ENCODE measurements at places on chromosomes 3 and 15.

GRCh38 chr3:172272698-172273097, 175.6 kb downstream of the GHSR start:
- no peak for DNase-seq

- no peak for DNase-seq
Measured at GRCh38 chr15:101035611-101036010, 116.5 kb downstream of the LRRK1 start.

DNA sequence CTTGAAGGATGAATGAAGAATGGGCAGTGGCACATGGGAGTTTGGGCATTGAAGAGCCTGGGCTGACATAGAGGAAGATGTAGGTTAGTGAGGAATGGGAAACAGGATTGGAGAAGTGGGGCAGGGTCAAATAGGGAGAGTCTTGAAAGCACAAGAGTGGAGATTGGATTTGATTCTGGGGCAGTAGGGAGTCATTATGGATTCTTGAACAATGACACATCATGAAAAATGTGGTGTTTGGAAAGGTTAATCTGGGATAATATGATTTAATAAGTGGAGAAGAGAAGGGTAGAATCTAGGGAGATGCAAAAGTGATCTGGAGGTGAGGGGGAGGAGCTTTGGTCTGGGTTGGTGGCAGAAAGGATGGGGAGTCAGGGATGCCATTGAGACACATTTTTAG, 45.4 kb upstream of the ROPN1 start:
- no peak for DNase-seq

DNA sequence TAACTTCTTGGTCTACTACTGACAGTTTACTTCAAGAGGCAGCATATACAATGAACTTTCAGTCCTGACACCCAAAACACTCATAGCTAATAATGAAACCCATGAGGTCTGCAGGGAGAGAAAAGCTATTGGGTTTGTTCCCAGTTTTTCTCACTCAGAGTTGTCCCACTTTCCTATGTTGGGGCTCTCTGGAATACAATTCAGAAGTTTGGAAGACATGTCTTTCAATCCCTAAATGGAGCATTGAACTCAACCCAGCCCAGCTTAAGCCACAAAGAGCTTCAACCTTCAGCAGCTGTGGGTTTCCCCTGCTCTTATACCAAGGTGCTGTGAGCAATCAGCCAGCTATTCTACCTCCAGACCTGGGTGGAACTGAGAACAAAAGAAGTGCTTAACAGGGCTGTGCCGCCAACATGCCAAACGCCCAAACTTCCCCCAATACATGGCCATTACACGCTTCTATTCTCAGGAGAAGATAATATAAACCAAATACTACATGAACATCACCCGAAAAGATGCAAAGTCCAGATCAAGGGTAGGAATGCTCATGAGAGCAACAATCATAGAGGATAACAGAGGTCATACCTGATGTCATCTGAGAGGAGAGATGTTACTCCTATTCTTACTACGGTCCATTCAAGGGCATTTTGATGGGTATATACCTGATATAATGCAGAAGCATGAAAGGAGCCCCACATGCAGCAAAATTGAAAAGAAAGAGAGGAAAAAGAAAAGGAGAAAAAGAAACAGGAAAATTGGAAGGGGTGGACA, 131.2 kb upstream of the TGFBR2 start:
- no peak for DNase-seq

GRCh38 chr3:187975561-187976364, 178.2 kb upstream of the LPP start:
- DNase-seq, result no peak

DNA sequence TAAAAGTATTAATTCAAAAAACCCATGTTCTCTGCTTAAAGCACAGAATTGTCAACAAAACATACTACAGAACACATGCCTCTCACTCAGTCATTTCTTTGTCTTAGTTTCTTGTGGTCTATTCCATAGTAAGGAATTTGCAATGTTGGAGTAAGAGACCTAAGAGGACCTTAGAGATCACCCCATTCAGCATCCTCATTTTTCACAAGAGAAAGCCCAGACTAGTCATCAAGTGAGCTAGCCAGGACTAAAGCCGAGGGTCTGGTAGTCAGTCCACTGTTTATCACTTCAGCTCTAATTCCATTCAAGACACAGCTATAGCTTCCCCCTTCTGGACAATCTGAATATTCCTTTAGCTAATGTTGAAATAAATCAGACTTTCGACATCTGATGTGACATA, 601.1 kb downstream of the FHIT start:
- DNase-seq, result no peak

DNA sequence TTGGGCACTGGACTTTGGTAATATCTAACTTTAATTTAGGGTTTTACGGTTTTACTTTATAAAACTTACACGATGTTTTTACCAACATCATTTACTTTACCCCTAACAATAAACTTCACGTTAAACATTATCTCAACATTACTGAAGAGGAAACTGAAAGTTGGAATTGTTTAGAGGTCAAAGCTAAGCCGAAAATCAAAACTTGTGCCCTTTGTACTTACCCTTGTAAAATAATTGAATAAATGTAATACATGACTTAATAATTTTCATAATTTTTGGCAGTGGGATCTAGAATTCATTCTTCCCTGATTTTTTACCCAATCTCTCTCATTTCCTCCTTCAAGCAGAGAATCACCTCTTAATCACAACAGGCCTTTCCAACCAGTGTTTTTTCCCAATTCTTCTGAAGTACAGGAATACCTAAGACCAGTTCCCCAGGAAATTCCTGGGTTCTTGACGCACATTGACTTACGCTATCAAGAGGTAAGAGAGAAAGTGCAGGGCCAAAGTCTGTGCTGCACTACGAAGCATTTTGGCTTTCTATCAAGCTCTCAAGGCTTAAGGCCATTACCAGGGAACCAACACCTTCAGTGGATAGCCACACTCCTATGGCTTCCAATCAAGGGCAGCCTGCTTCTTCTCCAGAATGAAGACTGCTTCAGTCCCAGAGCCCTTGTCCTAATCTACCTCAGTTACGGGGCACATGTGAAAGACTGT, 11.9 kb upstream of the SEMA6D start:
- no peak for DNase-seq

DNA sequence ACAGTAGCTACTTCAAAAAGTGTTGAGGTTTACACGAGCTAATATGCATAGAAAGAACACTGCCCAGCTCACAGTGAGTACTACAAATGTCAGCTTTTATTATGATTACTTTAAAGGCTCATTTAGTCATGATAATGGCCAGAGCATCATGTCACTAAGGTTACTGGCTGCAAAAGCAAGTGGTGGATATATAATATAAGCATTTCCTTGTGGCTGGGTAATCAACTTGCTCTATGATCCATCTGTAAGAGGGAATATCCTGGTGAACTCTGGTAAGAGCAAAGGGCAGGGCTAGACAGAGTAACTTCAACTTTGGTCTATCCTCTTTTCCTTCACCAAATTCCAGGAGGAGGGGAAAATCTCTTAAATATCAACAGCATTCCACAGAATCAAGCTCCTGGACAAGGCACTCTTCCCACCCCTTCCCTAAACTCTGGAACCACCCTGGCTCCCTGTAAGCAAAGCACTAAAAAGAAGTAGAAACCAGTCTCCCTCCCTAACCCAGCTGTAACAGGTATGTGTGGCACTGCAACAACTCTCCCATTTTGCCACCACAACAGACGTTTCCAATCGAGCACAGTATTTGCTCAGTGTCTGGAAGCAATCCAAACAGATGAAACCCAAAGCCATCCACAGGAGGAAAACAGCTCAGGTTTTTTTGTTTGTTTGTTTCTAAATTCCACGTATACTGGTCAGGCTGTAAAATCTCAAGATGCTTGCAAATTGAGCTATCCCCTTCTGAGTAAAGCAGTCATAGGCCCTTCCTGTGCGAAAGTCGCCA, 13.4 kb downstream of the B4GALT4 start:
- DNase-seq, result no peak

DNA sequence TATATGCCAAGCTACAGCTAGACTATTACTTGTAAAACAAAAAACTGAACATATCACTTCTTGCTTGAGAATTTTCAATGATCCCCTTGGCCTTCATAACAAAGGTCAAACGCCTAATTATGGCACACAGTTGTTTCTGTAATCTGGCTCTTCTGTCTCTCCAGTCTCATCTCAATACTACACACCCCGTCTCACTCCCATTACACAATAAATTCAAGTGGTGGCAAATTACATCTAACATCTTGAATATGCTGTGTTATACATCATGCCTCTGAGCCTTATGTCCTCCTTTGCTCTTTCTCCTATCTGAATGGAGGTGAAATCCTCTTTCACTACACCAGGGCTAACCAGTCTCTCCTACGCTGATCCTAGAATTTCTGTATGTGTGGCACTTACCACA, 140.4 kb downstream of the TBL1XR1 start:
- no peak for DNase-seq

- DNase-seq, result no peak
Measured at GRCh38 chr15:74785194-74786032, 3.5 kb downstream of the CSK start.

GRCh38 chr3:89221924-89222323, 114.5 kb downstream of the EPHA3 start:
- DNase-seq, result no peak

GRCh38 chr15:97759363-97759762, 201.1 kb upstream of the ARRDC4 start:
- DNase-seq, result no peak

DNA sequence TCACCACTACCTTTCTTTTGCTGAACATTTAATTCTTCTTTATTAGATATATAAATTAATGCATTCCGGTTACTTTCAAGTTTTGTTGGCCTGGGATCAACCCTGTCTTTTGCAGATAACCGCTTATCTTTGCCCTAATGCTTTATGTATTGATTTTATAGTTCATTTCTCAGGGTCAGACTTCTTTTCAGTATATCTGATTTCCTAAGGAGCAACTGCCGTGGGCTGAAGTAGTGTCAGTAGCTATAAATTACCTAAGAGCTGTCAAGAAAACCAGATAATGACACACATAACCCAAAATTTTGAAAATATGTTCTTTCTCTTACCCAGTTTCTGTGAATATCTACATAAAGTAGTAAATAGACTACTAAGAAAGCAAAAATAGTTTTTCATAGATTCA, 38.0 kb downstream of the COL6A5 start:
- DNase-seq, result no peak

DNA sequence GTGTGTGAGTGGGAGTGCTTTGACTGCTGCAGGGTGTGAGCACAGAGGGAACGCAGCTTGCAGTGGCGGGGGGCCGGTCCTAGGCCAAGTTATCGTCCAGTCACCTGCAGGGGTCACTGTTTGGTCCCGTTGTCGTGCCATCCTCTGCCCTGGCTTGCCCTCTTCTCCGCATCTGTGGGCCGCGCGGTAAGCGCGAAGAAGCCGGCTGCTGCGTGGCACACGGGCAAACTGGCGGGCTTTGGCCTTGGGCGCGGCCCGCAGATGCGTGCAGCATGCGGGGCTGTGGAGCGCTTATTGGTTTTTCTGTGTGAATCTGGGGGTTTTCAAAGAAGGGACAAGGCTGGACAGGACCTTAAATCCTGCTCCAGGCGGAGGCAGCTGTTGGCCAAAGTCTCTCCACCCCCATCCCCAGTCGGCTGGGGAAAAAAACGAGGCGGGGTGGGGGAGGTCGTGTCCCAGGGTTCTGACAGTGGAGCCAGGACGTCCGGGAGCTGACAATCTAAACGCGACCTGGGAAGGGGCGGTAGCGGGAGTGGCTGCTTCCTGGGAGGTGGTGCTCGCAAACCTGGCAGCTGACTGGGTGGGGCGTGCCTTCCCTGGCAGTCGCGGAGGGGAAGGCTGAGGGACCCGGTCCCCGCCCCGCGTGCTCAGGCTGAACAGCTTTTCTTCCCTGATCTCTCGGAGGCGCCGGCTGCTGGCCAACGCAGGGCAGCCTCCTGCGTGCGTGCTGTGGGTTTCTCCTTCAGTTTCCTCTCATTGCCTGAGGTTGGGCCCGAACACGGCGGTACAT, 39.7 kb upstream of the VEPH1 start:
- no peak for DNase-seq

GRCh38 chr15:70351941-70352774, 254.4 kb upstream of the TLE3 start:
- no peak for DNase-seq

DNA sequence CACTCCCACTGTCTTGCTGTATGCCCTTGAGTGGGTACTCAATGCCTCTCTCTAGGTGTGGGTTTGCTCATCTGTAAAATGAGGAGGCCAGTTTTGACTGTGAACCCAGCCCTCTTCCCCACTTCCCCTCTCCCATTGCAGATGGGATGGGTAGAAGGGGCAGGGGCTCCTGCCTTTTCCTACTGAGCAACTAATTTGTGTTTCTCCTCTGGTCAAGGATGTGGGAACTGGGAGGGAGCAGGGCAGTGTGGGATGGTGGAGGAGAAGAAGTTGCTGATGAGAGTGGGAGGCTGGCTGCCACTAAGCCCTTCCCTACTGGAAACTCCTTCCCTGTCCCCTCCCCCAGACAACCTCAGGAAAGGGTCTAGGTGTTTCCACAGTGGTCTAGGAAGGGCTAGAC, 20.1 kb upstream of the ANKDD1A start:
- no peak for DNase-seq

- no peak for DNase-seq
Measured at GRCh38 chr3:195056506-195056905, 214.5 kb downstream of the XXYLT1 start.

Data from stimulated activated CD4-positive, alpha-beta T cell treated with anti-CD3 and anti-CD28 coated beads, Interleukin-15, amount 100 ng/mL, for 1 hour (primary cell).